NCI-H187 treated with DMSO at 0.1 percent for 48 hours (cell line): ENCODE measurements at places on chromosomes 7 and 10.

GRCh38 chr7:27409776-27410175 is 167.2 kb downstream of the EVX1 start:
- no peak for DNase-seq

- no peak for DNase-seq
These were observed 4.0 kb downstream of the SCD start for GRCh38 chr10:100350914-100351485.

DNA sequence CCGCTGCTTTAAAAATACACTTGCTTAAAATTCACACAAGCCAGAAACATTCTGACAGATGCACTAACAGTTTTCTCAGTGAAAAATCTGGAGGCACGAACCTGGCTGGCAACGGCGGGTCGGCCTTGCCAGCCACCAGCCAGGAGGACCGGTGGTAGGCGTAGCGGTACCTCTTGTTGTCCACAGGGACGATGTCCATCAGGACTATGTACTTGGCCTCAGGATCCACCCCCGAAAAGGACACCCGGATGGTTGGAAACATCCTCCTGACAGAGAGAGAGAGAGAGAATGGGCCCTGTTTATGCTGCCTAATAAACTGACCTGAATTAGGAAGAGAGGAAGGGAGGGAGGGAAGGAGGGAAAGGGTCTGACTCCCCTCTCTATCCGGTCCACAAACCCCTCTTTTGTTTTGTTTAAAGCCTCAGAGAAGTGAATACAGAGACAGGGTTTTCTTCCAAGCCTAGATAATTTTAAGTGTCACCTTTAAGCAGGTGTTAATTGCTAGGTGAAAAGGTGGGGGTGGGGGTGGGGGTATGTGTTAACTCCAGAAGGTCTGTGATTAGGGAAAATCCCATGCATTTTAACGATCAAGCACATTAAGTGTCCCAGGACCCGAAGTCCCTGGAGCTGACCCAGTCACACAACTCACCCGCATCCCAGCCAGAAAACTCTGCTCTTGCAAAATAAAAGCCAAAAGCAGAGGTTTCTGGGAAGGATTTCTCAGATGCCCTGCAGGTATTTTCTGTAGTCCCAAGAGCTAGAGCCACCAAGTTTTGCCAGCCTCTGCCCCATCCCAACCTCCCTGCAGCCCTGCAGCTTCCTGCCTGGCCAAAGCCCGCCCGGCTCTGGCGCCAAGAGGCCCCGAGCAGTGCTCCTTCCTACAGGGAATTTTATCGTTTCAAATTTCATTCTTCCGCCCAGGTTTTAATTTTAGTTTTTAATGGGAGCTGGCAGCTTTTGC is 5.0 kb downstream of the TBX20 start:
- no peak for DNase-seq

DNA sequence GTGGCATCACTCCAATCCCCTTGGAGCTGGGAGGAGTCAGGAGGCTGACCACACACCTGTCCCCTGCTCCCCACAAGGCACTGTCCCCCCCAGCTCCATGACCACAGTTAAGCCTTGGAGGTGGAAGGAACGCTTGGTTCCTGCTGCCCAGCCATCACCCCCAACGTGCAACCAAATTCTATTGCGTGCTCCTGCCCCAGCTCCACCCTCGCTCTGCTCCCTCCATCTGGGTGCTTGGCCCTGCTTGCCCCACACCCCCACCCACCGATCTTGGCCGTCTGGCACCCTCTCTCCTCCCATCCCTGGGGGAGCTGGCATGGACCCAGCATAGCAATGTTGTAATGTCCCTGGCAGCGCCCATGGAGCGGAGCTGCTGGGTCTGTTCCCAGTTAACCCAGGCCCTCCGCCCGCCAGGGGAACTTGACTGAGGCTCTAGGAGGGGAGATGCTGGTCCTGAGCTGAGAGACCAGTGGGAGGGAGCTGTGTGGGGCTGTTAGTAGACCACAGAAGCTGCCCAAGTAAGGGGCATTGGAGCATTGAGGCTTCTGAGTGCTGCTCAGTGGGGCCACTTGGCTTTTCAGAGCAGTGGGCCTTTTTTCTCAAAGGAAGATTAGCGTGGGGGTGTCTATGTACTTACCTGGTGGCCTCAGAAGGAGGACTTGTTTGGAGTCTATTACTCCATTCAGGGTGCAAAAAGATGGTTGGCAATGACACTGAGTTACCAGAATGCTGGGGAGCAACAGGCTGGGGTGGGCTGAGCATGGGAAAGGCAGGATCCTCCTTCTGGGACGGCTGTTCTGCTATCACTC is 1.1 kb downstream of the EPHB6 start:
- no peak for DNase-seq

GRCh38 chr7:46459942-46460341 is 538.9 kb upstream of the IGFBP3 start:
- DNase-seq: no peak

- no peak for DNase-seq
These were observed 22.1 kb upstream of the SAR1A start for GRCh38 chr10:70192326-70192968.

DNA sequence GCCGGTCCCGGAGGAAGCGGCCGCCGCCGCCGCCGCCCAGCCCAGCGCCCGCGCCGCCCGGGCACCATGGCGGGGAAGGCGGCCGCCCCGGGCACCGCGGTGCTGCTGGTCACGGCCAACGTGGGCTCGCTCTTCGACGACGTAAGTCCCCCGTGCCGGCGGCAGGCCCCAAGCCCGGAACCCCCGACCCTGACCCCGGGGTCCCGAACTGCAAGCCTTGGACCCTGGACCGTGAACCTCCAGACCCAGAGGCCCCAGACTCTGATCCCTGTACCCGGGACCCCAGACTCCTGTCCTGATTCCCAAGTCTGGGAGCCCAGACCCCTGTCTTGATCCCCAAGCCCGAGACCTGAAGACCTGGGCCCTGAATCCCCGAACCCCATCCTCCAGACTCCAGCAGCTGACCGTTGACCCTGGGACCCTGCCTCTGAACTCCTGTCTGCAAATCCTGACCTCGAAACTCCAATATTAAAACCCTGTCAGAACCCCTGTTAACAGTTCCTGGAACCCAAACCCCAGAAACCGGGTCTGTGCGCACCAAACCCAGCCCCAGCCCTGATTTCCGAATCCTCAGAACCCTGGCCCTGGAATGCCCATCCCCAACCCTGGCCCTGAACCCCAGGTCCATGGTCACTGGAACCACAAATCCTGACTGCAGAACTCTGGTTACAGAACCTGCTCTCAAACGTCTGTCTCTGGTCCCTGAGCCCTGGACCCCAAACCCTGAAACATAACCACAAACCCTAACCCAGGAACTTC is 623 bp downstream of the INPP5A start:
- DNase-seq: no peak

DNA sequence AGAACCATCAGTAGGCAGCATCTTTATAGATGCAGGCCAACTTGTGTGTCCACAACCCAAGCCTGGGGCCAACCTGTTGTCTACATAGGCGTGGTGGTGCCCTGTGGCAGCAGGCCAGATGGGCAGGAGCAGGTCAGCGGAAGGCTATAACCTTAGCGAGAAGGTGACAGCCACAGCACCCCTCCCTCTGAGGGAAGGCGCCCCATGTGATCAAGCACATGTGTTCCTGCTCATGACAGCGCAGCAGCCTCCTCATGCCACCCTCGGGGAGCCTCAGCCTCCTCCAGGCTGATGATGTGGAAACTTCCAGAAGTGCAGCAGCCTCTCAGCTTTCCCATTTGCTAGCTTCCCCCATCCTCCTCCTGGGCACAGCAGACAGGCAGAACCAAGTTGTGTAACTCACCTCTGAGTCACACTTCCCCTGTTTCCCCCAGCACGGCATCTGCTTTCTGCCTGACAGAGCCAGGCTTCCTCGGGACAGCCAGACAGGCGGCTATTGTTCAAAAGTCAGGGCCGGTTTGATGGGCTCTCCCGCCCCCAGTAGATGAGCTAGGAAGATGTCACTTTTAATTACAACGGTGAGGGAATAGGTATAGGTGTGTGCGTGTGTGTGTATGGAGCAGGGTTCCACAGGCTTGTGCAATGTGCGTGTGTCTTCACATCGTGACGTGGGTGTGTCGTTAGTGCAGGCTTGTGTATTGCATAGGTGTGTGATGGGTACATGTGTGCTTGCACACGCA is 312.0 kb upstream of the ZMIZ1 start:
- no peak for DNase-seq

DNA sequence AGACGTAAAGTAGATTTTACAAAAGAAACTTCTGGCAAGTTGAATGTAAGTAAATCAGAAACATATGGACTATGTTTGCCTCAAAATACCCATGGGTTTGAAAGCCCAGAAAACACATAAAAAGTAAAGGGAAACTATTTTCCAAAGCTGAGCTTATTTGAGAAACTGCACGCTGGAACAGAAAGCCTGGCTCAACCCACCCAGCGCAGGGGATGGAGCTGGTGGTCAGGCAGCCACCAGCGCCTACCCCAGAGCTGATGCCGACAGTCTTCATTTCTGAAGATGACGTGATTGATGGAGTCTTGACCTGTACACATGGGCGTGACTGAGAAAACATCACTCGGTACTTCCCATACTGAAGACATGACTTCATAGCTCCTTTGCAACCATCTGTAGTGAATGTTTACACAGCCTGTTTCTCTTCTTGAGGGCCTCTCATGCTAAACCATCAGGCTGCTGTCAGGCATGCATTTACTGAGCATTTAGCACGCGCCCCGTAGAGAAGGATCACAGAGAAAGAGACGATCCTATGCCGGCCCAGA is 232.6 kb upstream of the AUTS2 start:
- peak; percentile 91 for DNase-seq

- no peak for DNase-seq
These were observed 9.0 kb downstream of the MGAM2 start for GRCh38 chr7:142120524-142120923.

- no peak for DNase-seq
These were observed 99.7 kb upstream of the DDC start for GRCh38 chr7:50664937-50665336.

DNA sequence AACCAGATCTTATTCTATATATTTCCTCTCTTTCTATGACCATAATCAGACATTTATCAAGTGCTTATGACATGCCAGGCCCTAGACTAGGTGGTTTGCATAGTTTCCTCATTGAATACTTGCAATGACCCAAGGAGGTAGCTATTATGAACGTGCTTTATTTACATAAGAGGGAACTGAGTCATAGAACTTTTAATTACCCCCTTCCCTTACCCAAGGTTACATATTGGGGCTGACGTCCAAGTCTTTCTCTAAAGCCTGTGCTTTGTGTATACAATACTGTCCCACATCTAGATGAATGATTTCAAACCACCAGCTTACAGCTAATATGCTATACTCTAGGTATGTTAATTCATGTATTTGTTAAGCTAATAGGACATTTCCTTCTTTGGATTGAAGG is 91.9 kb upstream of the NPY start:
- DNase-seq: no peak

- no peak for DNase-seq
These were observed 98.5 kb downstream of the TPST1 start for GRCh38 chr7:66303454-66304155.

GRCh38 chr10:14016011-14016536 is 314.6 kb downstream of the FRMD4A start:
- DNase-seq: no peak

GRCh38 chr10:128286762-128287500 is 160.7 kb upstream of the MKI67 start:
- DNase-seq: no peak

GRCh38 chr10:114431414-114432135 is 27.3 kb upstream of the AFAP1L2 start:
- no peak for DNase-seq

DNA sequence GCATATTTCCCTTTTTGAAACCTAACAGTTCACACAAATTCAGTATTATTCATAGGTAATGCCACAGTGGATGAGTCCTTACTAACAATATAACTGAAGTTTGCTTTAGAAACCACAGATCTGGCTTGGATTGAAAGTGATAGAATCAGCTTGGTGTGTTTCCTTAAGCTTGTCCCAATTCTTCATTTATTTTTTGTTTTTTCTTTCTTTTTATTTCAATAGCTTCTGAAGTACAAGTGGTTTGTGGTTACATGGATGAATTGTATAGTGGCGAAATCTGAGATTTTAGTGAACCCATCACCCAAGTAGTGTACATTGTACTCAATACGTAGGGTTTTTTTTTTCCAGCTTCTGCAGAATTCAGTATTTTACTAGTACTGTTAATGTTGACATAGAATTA is 518.2 kb upstream of the SEMA3D start:
- no peak for DNase-seq

DNA sequence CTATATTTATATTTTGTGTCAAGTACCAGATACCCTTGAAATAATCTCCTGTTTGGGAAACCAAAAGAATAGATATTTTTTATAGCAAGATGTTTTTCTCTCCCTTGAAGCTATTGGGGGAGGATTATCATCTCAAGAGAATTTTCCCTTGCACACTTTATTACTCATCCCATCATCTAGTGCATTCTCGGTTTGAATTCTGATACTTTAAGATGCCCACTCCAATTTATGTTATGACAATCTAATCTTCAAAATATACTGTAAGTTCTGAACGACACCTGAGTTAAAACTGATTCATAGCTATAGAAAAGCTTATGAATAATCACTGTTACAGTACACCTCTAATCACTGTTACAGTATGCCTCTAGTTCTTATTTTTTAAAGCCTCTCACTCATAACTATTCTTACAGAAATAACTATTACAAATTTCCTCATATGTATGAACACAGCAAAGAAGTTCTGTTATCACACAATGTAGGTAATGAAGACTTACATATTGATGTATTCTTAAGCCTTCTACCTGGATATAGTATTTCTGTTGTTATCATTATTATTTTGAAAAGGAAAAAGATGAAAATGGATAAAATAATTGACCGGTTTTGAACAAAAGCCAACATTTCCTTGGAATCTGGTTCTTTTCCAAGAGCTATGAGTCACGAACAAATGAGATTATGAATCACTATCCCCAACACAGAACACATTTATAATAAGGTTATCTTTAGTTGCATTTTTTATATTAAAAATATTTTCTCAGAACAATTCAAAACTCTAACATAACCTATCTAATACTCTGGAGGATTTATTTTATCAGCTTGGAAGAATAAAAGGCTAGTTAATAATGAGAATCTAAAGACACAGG is 72.3 kb upstream of the FAM13C start:
- no peak for DNase-seq

- DNase-seq: no peak
These were observed 407.9 kb downstream of the KCNMA1 start for GRCh38 chr10:77229704-77230103.

DNA sequence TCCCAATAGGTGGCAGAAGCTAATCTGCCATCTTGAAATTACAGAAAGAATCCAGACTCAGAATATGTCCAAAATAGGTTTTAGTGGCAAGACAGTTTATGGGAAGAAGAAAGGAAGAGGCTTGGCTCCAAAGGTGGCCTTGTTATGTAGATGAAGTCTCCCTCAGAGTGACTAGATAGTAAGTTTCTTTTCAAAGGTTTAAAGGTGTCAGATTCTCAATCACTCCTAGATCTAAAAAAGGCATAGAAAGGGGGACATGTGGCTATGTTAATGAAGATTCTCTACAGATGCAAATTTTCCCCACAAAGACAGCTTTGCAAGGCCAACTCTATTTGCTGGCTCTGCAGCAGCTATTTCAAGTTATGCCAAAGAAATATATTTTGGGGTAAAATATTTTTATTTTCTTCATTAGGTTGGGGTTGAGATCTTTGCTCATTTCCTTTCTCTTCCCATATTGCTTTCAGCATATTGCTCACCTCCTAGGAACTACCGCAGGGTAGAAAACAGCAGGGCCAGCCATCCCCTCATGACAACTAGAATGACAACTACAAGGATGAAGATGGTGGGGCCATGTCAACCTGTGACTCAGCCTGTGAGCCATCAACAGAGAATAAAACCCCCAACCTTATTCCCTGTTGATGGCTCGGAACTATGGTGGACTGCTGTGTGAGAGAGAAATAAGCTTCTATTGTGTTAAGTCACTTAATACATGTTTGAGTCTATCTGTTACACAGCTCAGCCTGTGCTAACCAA is 274.0 kb upstream of the GALNT17 start:
- DNase-seq: no peak

GRCh38 chr7:43593010-43593409 is 10.1 kb downstream of the STK17A start:
- DNase-seq: no peak
